ENCODE measurements at places on chromosomes 1 and 21. TPM values are rescaled to one million over a fixed set of nuclear protein-coding genes. Genes with fewer than 3 reads are reported as not detected.
A peak's percentile ranks its signal among the peaks of the same experiment; 100 is the strongest.

DNA sequence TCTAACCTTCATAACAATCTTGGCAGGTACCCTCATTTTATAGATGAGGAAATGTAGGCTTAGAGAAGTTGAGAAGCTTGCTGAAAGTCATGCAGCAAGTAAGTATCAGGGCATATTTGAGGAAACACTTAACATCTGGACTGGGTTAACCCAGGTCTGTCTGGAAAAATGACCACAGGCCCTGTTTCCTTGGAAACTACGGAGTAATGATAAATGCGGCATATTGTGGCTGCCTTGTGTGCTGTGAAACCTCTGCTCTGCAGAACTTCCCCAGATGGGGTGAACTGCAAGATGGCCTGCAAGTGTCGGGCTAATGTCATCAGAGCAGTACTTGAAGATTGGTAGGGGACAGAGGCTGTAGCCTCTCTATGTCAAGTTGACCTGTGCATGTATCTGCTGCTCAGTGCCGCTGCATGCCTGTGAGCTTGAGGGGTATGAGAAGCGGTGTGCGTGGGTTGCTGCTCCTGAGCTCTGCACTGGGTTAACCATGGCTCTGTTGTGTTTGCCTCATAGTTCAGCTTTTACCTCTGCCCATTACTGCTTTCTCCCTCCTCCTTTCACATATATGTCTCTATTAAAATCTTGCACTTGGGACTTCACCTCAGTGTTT, 83.1 kb downstream of the WDR3 start:
- H3K27me3 ChIP-seq, result no peaks in the 10 kb centered on the region
- no peak overlapping the region for H3K4me3 ChIP-seq
- H3K4me1 ChIP-seq, result no peaks in the 10 kb centered on the region
- no peak for DNase-seq
- H3K27ac ChIP-seq, result no peak overlapping the region

DNA sequence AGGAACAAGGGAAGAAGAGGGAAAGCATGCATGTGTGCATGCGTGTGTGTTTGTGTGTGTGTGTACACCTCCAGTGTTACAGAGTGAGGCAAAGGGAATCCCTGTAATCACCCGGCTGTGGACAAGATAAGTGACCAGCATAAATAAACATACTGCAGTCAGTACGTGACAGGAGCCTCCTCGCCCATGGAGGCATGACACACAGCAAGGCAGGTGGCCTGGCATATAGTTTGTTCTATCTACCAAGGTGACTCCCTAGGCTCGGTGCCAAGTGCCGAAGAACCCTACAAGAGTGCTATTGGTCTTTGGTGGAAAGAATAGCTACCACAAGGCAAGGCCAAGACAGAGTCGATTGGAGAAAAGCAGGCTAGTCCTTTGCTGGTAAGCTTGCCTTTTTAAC, 31.7 kb upstream of the HEATR1 start:
- H3K4me1 ChIP-seq, result no peaks in the 10 kb centered on the region
- no peak overlapping the region for H3K4me3 ChIP-seq
- DNase-seq, result no peak
- no peaks in the 10 kb centered on the region for H3K27me3 ChIP-seq

MACF1 gene
- total RNA-seq, result 265 TPM

DNA sequence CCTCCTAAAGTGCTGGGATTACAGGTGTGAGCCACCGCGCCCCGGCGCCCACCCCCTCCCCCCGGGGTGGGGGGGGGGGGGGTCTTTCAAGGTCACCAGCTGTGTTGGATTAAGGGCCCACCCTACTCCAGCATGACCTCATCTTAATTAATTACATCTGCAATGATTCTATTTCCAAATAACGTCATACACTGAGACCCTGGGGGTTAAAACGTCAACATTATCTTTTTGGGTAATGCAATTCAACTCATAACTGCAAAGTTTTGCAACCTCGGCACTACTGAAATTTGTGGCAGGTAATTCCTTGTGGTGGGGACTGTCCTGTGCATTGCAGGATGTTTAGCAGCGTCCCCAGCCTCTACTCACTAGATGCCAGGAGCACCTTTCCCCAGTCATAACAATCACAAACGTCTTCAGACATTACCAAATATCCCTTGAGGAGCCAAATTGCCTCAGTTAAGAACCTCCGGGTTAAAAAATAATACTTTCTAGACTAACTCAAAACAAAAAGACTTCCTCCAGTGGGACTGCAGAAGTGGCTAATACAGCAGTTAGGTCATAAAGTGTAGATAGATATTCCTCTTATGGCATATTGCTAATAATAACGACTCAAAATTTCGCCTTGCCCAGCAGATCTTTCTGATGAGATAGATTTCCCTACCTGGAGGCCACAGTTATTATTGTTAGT, 233.0 kb upstream of the KAZN start:
- H3K27ac ChIP-seq, result no peak overlapping the region
- peaks cover 10% of the 10 kb centered on the region for H3K4me1 ChIP-seq
- H3K36me3 ChIP-seq, result no peaks in the 10 kb centered on the region
- H3K4me3 ChIP-seq, result no peak overlapping the region

DNA sequence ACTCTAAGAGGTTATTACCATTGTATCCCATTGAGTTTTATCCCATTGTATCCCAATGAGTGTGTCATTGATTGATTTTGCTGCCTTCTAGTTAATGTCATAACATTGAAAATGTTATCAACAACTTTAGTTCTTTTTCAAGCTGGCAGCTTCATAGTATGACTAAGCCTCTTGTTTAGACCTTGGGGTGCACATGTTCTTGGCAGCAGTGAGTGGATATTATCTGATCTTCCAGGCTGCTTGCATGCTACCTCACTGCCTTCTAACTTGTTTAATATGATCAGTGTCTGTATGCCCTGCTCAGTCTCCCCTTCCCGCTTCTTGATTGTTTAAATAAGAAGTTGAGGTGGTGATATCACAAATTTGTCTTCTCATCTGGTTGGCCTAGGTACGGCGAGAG, 24.6 kb downstream of the NTPCR start:
- H3K36me3 ChIP-seq, result peaks cover 39% of the 10 kb centered on the region
- no peak overlapping the region for H3K4me3 ChIP-seq
- no peak for DNase-seq
- H3K27ac ChIP-seq, result no peak overlapping the region

AMY2A gene
- not detected for total RNA-seq

DNA sequence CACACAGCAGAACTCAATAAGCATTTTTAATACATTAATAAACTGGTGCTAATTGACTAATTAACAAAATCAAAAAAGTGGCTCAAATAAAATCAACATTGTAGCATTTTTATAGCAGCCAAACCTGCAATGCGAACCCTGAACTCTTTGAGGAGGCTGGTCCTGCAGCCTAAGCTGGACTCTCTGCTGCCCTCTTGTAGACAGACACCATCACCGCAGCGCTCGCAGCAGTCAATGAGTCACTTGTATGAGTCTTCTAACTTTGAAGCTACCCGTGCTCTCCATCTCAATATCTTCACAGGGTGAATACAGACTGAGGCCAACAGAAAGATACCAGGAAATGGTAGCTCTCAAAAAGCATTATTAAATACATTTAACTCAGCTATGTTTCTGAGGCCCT, 9.7 kb upstream of the KRTAP7-1 start:
- H3K4me1 ChIP-seq, result no peaks in the 10 kb centered on the region
- peaks cover 24% of the 10 kb centered on the region for H3K27me3 ChIP-seq
- no peak overlapping the region for H3K4me3 ChIP-seq
- DNase-seq, result peak; percentile 30
- H3K36me3 ChIP-seq, result no peaks in the 10 kb centered on the region
- no peak overlapping the region for H3K27ac ChIP-seq

GRCh38 chr1:31843506-31843905, 27.7 kb upstream of the SPOCD1 start:
- H3K27me3 ChIP-seq, result no peaks in the 10 kb centered on the region
- H3K4me3 ChIP-seq, result no peak overlapping the region
- peak; percentile 16 for DNase-seq
- H3K27ac ChIP-seq, result no peak overlapping the region
- H3K36me3 ChIP-seq, result no peaks in the 10 kb centered on the region

- no peaks in the 10 kb centered on the region for H3K27me3 ChIP-seq
- no peak overlapping the region for H3K4me3 ChIP-seq
- DNase-seq, result no peak
- H3K4me1 ChIP-seq, result no peaks in the 10 kb centered on the region
Observed at GRCh38 chr1:156789621-156790318, 22.4 kb downstream of the PRCC start.

DNA sequence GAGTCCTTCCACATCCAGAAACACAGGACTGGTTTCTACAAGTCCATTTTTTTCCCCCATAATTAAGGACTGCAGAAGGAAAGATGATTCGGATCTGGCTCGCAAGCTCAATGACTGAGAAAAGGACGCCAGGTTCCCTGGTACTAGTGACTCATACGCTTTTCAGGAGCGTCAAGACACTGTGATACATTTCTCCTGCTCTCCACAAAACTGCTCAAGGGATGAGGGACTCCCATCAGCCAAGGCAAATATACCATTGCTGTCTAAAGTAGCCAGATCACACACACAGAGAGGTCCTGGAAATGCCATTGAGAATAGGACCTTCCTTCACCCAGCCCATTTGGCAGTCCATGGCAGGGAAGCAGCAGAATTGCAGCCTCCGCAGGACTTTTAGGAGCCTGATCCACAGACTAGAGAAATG, 253.6 kb upstream of the IRF2BP2 start:
- no peak for DNase-seq
- no peak overlapping the region for H3K4me3 ChIP-seq
- H3K4me1 ChIP-seq, result no peaks in the 10 kb centered on the region
- no peaks in the 10 kb centered on the region for H3K27me3 ChIP-seq
- H3K27ac ChIP-seq, result no peak overlapping the region

- no peak overlapping the region for H3K27ac ChIP-seq
- H3K4me3 ChIP-seq, result no peak overlapping the region
- no peak for DNase-seq
- no peaks in the 10 kb centered on the region for H3K36me3 ChIP-seq
- H3K27me3 ChIP-seq, result no peaks in the 10 kb centered on the region
- H3K4me1 ChIP-seq, result no peaks in the 10 kb centered on the region
Observed at GRCh38 chr1:110309767-110310166, 29.4 kb upstream of the RBM15 start.

DNA sequence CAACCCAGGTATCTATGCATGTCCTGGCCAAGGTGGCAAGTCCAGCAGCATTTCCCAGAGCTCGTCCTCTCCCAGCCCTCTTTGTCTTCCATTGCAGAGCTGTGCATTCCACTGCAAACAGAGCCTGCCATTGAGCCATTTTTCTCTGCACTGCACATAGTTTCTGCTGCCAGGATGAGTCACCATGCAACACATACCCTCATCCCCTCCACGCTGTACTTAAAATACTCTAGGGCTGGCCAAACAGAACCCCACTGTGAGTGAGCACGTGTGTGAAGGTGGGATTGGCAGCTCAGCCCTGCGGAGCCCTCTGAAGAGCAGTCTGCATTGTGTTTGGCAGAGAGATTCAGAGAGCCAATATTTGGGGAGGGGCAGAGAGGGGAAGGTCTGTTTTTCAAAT, 3.9 kb upstream of the ATP1B1 start:
- no peaks in the 10 kb centered on the region for H3K27me3 ChIP-seq
- no peak overlapping the region for H3K4me3 ChIP-seq
- H3K27ac ChIP-seq, result no peak overlapping the region
- peaks cover 3% of the 10 kb centered on the region for H3K4me1 ChIP-seq
- peak; percentile 59 for DNase-seq
- H3K36me3 ChIP-seq, result no peaks in the 10 kb centered on the region

DNA sequence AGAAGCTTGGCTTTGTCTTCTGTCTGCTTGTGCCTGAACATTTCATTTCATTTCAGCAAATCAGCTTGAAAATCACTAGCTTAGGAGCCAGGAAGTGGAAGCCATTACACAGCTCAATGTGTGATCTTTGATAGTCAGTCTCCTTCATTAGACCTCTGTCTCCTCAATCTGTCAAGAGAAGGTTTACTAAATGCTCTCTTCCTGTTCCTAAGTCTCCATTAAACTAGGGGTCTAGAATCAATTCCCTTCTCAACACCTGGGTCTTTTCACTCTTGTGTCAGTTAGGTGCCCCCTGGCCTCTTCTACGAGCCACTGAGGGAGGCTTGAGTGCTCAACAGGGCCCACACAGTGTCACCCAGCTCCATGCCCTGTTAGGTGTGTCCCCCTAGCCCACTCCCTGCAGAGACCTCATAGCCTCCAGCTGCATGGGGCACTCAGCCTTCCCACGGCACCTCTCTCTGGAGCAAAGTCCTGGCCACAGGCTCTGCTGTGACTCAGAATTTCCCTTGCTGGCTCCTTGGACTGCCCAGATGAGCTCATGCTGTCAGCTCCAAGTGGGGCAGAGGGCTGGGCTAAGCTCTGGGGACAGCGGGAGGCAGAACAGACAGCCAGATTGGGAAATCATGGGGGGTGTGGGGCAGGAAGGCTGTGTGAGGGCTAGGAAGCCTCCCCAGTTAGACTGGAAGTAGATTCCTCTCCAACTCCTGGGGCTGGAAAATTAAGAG, 115.7 kb upstream of the IPO9 start:
- H3K4me1 ChIP-seq, result peaks cover 52% of the 10 kb centered on the region
- H3K27me3 ChIP-seq, result no peaks in the 10 kb centered on the region
- peak; percentile 93 for DNase-seq
- H3K27ac ChIP-seq, result peak overlapping the region; percentile 84

GRCh38 chr1:215971793-215972441, 404.8 kb downstream of the KCTD3 start:
- DNase-seq, result no peak
- peaks cover 43% of the 10 kb centered on the region for H3K27me3 ChIP-seq
- no peaks in the 10 kb centered on the region for H3K4me1 ChIP-seq
- H3K27ac ChIP-seq, result no peak overlapping the region

AADACL3 gene
- total RNA-seq, result not detected

SLC25A33 gene
- total RNA-seq, result 14.1 TPM

GRCh38 chr1:165369255-165369848, 12.8 kb upstream of the LMX1A start:
- no peaks in the 10 kb centered on the region for H3K36me3 ChIP-seq
- H3K27me3 ChIP-seq, result no peaks in the 10 kb centered on the region
- H3K27ac ChIP-seq, result no peak overlapping the region
- DNase-seq, result peak; percentile 60
- H3K4me3 ChIP-seq, result no peak overlapping the region
- H3K4me1 ChIP-seq, result no peaks in the 10 kb centered on the region

- no peak overlapping the region for H3K4me3 ChIP-seq
- H3K27me3 ChIP-seq, result no peaks in the 10 kb centered on the region
- H3K36me3 ChIP-seq, result no peaks in the 10 kb centered on the region
- DNase-seq, result no peak
- peak overlapping the region; percentile 6 for H3K27ac ChIP-seq
Observed at GRCh38 chr1:57204942-57205787, 218.7 kb downstream of the DAB1 start.

INSRR gene
- total RNA-seq, result 0.15 TPM

CNKSR1 gene
- 1.8 TPM for total RNA-seq

- DNase-seq, result no peak
- H3K27me3 ChIP-seq, result no peaks in the 10 kb centered on the region
- H3K27ac ChIP-seq, result no peak overlapping the region
- no peak overlapping the region for H3K4me3 ChIP-seq
- H3K4me1 ChIP-seq, result no peaks in the 10 kb centered on the region
Observed at GRCh38 chr1:11764115-11764514, 2.1 kb downstream of the C1orf167 start.

DNA sequence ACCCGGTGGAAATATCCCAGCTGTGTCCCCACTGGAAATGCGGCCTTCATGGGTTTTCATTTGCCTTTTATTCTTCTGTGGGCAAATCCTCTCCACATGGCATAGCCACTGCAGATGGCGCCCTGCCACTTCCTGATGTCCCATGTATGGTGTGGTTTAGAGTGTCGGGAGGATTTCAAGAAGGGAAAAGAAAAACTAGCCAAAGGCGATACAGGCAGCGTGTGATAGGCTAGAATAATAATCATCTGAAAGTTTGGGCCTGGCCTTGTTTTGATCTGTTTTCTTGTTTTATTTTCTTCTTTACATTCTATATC, 123.6 kb downstream of the PEX14 start:
- H3K4me3 ChIP-seq, result no peak overlapping the region
- peak; percentile 46 for DNase-seq
- H3K27ac ChIP-seq, result no peak overlapping the region
- H3K36me3 ChIP-seq, result no peaks in the 10 kb centered on the region
- no peaks in the 10 kb centered on the region for H3K27me3 ChIP-seq

All from A673 (cell line).